ENCODE measurements at places on chromosomes 4 and X.
A peak's percentile ranks its signal among the peaks of the same experiment; 100 is the strongest.

- no peak for DNase-seq
Observed at GRCh38 chrX:129968968-129969367, 13.5 kb upstream of the BCORL1 start.

GRCh38 chrX:86455495-86455894 lies 307.2 kb downstream of the DACH2 start:
- peak; percentile 43 for DNase-seq

GRCh38 chr4:122218762-122219161 lies 66.6 kb downstream of the BLTP1 start:
- DNase-seq, result peak; percentile 49

DNA sequence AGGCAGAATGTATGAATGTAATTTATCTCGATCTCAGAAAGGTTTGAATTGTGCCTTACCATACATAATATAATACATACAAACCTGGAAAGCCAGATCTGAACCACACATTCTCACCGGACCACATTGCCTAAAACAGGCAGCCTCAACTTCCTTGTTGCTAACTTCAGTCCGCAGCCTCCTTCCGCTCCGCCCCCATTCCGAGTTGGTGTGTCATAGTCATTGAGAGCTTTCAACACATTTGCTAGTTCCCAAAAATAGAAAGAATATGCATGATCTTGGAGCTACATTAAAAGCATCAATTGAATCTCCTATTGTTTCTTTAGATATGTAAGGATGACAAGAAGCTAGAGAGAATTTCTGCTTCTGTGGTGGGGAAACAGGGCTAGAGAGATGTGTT lies 127.2 kb downstream of the ARHGEF9 start:
- DNase-seq, result no peak

GRCh38 chrX:63686878-63687714 lies 97.9 kb downstream of the ARHGEF9 start:
- peak; percentile 57 for DNase-seq

DNA sequence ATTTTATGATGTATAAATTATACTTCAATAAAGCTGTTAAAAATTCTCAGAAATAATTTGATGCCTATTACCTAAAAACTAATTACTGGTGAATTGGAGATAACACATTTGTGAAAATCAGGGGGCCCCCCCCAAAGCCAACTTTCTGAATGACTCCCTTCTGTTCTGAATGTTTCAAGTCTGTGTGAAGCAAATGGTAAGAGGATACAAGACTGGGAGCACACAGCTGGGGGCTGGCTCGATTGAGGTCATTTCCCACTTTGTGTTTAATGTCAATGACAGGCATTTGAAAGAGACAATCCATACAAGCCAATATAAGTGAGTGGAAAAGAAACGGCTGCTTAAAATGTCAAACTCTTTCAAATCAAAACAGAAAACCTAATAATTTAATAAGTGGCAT lies 155.8 kb downstream of the SH2D1A start:
- DNase-seq, result no peak
